ENCODE measurements at places on chromosomes 2 and 18.

GRCh38 chr2:33321236-33321771, 155.1 kb upstream of the RASGRP3 start:
- no peak for DNase-seq

DNA sequence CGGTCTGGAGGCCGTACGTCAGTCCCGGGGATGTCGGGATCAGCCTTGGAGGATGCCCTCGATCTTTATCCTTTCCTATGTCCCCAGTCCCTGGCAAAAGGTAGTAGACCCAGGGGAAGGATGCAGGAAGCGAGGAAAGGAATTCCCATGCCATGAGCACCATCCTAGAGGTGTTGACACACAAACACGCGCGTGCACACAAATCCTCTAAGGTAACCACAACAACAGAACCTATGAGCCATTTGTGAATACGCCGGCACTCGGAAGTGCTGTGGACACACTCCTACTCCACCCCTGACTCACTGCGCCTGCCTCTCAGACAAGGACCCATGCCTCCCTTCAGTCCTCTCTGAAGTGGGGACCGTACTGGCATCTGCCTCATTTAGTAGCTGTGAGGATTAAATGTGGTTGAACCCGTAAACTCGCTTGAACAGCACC, 11.3 kb upstream of the MLPH start:
- no peak for DNase-seq

GRCh38 chr2:130870779-130871178, 34.1 kb downstream of the ARHGEF4 start:
- no peak for DNase-seq

DNA sequence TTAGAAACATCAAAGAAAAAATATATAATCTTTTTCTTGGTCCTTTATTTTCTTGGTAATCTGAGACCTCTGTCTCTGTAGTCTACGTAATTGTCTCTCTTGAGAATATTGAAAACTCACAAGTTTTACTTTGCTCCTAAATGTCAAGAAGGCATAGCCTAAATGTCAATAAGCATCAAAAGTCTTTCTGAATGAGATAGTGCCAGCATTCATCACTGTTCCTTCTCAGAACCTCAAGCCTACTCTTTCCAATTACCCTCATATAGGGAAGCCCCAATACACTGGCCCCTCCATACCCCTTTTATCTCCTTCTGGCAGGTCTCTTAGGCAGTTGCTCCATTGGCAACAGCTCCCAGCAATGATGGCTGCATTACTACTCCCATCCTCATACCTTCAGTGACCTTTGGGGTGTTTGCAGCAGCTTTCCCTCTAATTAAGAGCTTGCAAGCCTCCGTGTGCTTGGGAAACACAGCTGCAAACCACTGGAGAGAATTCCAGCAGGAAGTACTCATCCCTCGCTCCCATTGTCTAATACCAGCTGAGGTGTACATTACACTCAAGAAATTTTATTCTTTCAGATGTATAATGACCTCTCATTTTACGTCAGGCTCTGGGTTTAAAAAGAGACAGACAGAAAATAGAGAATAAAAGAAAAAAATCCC, 95.8 kb downstream of the KYNU start:
- no peak for DNase-seq

GRCh38 chr2:151614606-151615306, 119.5 kb downstream of the NEB start:
- no peak for DNase-seq

DNA sequence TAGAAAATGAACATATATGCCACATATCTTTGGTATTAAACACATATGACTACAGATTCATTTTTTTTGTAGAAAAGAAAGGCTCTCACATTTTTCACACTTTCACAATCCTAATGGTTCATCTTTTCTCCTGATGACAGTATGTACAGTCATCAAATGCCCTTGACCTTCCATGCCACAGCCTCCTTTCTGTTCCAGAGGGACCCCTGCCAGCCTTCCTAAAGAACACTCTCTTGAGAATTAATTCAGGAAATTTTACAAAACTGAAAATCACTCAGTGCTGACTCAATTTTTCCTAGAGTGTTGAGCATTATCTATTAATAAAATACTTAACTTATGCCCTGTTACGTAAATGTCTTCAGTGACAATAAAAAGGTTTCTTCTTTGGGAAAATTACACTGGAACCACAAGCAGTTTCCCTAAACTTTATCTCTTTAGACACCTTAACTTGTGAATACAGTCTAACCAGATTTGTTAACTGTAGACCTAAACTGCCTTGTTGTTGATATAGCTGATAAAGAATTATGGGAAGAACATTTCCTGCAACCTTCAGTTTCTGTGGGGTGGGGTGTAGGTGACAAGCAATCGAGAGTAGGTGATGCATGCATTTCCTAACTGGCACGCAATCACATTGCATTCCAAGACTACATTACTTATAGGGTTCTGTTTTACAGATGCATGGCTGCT, 15.3 kb upstream of the ACOXL start:
- DNase-seq = no peak

DNA sequence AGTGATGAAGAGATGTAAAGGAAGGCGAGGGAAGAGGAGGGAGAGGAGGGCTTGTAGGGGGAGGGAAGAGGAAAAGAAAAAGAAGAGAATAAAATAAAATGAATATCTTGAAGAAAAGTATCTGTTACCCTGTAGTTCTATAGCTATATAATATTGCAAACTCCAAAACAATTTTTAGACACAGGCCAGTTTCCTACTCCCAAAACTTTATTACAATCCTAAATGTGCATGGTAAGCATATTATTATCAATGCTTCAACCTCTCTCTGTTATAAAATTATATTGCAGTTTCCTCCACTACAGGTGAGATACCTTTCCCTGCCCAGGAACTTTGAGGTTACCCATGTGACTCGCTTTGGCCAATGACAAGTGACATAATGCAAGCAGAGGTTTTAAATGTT, 1351.6 kb upstream of the NRXN1 start:
- no peak for DNase-seq

DNA sequence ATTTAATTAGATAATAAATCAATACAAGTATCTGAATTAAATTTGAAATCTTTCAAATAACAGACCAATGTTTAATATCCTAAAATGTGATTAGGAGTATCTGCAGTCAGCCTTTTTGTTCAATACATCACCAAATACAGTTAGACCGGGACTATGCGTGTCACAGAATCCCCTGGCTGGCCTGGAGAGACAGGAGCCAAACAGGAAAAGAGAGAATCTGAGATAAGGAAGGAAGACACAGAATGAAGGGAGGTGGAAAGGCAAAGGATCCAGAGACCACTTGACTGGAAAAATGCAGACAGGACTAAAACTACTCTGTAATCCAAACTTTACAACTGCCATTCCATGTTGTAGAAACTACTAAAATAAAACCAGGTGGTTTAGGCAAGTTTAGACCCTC, 66.3 kb downstream of the SIGLEC15 start:
- DNase-seq = no peak

GRCh38 chr18:50313031-50313607, 25.6 kb upstream of the CXXC1 start:
- DNase-seq = no peak

- no peak for DNase-seq
These were observed 122.9 kb upstream of the UNC80 start for GRCh38 chr2:209648714-209649113.

DNA sequence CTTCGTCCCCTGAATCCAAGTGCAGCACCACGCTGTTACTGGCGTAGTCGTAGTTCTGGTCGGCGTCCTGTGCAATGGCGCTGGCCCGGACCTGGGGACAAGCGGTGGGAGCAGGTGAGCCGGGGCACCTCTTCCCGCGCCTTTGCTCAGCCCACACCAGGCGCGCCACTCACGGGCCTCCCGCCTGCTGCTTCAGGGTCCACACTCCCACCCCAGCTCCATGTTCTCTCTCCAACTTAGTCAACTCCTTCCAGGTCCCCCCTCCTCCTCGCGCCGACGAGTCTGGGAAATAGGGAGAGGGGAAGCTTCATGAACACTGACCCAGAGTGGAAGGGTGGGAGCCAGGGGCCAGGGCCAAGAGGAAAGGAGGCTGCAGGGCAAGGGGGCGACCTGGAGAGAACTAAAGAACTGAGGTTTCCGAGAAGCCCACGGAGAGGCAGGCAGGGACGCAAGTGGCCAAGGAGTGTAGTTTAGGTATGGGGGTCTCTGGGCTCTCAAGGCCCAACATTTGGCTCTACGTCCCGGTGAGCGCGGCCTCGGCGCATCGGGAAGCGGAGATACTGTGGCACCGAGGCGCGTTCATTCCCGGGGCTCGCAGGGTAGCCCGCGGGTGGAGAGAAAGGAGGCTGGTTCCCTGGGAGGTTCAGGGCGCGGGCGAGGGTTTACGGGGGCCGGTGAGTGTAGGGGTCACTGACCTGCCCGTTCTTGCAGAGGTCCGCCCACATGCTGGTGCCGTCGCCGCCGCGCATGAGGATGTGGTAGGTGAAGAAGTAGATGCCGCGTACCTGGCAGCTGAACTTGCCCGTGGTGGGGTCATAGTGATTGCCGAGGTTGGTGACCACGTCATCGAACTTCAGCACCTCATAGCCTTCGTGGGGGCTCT, 1.4 kb downstream of the C1QL2 start:
- no peak for DNase-seq

DNA sequence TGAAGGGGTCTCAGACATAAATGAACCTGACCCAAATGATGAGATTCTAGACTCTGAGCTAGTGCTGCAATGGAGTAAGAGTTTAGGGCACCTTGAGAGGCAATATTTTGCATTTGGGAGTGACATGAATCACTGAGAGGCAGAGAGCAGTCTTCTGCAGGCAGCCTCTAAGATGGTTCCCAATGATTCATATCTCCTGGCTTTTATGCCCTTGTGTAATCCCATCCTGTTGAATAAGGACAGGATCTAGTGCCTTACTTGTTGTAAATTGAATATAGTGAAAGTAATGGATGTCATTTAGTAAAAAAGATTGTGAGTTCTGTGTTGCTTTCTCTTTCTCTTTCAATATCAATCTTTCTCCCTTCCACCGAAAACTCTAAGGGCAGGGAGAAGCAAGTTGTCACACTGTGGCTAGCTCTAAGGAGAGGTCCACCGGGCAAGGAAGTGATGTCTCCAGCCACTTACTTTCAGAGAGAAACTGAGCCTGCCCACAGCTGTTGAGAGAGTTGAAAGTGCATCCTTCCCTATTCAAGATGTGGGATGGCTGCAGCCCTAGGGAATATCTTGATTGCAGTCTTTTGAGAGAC, 144.7 kb downstream of the TRIB2 start:
- no peak for DNase-seq

DNA sequence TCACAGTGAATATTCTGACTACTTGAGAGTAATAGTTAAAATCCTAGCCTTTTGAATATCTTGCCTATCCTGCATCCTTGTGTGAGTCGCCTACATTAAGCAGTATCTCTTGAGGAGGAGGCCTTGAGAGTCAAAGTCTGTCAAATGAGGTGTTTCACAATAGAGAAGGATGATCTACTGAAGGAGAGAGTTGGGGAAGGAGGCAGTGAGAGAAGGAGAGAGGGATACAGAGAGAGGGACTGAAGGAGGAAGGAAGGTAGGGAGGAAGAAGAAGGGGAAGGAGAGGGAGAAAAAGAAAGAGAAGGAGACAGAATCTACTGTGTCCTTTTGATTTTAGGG, 123.6 kb upstream of the CYP26B1 start:
- no peak for DNase-seq

GRCh38 chr2:36921984-36922383, 44.4 kb downstream of the STRN start:
- DNase-seq = no peak

- no peak for DNase-seq
These were observed 38.4 kb upstream of the UBXN4 start for GRCh38 chr2:135703300-135703699.

- no peak for DNase-seq
These were observed 110.7 kb downstream of the ICA1L start for GRCh38 chr2:202760848-202761247.

- no peak for DNase-seq
These were observed 371.8 kb upstream of the SLC14A2 start for GRCh38 chr18:45243340-45244110.

GRCh38 chr2:239978411-239978810, 46.7 kb downstream of the NDUFA10 start:
- no peak for DNase-seq

DNA sequence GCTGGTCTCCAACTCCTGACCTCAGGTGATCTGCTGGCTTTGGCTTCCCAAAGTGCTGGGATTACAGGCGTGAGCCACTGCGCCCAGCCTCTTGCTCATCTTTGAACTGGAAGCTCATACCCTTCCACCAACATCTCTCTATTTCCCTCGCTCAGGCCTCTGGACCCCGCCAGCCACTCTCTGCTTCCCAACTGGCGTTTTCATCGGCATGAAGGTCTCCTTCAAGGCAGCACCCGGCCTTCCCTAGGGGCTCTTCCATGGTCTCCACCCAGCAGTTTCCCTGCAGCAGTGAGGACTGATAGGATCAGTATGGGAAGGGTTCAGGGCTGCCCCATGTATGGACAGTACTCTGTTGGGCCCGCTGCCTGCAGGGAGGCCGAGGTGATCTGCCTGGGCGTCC, 65.8 kb upstream of the HS6ST1 start:
- DNase-seq = no peak

- DNase-seq = no peak
These were observed 17.1 kb upstream of the TTC21B start for GRCh38 chr2:165970663-165971062.

DNA sequence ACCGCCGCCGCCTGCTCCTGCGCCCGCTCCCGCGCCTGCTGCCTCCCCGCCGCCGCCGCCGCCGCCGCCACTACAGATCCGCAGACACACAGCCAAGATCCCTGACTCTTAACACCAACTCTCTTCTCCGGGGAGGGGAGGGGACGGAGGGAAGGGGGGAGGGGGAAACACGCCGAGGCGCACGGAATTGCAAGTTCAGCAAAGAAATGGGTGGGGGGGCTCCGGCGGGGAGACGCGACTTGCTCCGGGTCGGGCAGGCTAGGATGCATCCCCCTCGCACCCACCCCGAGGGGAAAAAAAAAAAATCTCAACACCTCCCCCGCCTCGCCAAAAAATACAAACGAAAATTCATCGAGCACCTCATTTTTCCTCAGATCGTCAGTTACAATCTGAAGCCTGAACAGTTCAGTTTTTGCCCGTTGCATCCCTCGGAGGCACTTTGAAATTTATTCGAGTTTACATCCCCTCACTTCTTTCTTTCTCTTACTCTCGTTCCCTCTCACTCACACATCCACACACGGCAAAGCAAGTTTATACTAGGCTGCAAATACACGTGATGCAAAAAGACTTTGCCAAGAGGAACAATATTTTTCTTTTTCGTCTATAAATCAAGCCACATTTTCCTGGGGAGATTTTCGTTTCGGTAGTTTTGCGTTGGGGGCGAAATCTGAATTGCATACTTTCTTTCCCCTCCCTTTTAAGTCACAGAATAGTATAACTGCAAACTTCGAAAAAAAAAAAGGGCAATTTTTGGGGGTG, at the start of gene TCF4:
TSS of gene TCF4 (minus strand) at position 82 of the 759 bp plus-strand sequence. CDS start 1,076 bp downstream, outside the sequence.
- peak; percentile 65 for DNase-seq

GRCh38 chr18:13658436-13659204, 67.7 kb downstream of the FAM210A start:
- no peak for DNase-seq

- no peak for DNase-seq
These were observed 35.4 kb downstream of the ARHGEF4 start for GRCh38 chr2:130871843-130872740.

All from KBM-7 (cell line).